ENCODE measurements at places on chromosomes 1 and 21.

GRCh38 chr1:212526111-212526491, 82.5 kb upstream of the ATF3 start:
- no peak for DNase-seq

- no peak for DNase-seq
Measured at GRCh38 chr1:1309251-1310108, 1.1 kb downstream of the PUSL1 start.

DNA sequence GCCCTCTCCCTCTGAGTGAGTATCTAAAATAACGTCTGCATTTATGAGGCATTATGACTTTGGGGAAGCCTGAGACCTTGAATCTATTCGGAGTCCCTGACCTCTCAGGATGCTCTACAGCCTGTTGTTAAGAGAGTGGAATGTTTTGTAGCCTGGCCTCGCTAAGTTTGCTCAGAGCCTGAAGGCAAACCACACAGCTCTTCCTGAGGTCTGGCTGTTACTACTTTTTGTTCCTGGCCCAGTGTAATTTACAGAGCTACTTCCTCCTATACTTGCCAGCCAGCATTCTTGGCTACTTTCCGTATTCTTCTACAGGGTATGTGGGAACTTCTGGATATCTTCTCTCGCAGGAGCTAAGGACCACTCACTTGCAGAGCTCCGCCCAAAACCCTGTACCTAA, 3.6 kb upstream of the ZMYM4 start:
- no peak for DNase-seq

- no peak for DNase-seq
Measured at GRCh38 chr21:29586696-29587095, 288.0 kb downstream of the BACH1 start.

GRCh38 chr1:94231746-94232145, 5.6 kb downstream of the ARHGAP29 start:
- no peak for DNase-seq

Measured in T-helper 1 cell (primary cell).